Posterior vena cava (tissue), 2 donors: ENCODE measurements at places on chromosomes 4 and X. TPM values are rescaled to one million over a fixed set of nuclear protein-coding genes. Genes with fewer than 3 reads are reported as not detected.

Gene SLC16A2
- total RNA-seq, result 18.4 TPM

DNA sequence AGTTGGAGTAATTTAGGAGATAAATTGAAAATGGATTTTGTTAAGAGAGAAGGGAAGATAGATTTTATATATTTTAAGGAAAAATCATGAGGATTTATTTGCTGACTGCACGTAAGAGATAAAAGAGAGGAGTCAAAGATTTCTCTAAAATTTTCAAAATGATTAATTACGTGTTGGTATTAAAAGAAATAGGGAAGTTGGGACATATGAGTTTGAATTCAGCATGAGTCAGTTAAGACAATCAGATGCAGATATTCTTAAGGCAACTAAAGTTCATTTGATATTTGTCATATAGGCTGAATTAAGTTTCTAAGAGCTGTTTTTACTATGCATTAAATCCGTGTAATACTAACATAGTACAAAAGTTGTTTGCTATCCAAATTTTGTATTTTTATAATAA lies 46.9 kb downstream of the TET2 start:
- DNase-seq, result no peak

- no peak for DNase-seq
These were observed 71.1 kb downstream of the NSG1 start for GRCh38 chr4:4457803-4458553.

DNA sequence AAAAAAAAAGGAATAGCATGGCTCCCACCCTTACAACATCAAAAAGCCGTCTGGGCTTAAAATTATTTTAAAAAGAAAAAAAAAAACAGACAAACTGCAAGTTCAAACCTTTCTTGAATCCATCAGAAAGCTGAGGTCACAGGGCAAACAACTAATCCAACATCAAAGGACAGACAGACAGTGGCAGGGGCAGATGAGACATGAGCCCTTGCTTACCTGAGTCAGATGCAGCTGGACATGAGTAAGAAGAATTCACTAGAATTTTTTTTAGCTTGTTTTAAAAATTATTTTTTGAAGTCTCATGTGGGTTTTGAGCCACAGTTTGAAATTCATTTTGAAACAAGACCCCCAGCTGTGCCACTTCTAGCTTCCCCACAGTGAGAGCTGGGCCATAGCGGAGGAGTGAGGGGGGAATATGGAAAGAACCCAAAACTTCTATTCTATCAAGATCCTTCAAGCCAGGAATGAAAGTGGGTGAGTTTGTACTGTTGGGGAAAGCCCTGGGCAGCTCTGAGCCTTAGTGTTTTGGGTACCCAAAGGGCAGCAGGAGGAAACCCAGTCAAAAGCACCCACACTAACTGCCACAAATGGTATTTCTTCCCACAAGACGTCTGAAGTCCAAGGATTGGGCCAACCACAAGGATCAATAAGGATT lies 111.4 kb downstream of the ATXN3L start:
- DNase-seq, result no peak

GRCh38 chr4:35836596-35836995 lies 407.7 kb downstream of the ARAP2 start:
- DNase-seq, result no peak

GRCh38 chrX:57232658-57233360 lies 53.7 kb upstream of the FAAH2 start:
- no peak for DNase-seq

DNA sequence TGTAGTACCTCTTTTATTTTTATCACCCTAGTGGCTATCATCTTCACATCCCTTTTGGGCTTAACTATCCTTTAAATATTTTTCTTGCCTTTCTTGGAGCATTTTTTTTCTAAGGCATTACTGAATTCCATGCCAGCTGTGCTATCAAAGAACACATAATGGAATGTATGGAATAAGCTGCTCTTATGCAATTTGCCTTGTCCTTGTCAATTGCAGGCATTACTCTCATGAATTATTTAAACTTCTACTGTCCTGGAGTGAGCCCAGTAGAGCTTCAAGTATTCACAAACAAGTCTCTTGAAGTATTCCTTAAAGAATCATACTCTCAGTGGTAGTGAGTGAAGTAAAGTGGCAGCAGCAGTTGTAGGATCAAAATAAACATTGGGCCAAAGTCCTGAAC lies 144.6 kb upstream of the IGFBP7 start:
- DNase-seq, result no peak

- no peak for DNase-seq
These were observed 419.7 kb downstream of the MAPK10 start for GRCh38 chr4:85940151-85940550.

DNA sequence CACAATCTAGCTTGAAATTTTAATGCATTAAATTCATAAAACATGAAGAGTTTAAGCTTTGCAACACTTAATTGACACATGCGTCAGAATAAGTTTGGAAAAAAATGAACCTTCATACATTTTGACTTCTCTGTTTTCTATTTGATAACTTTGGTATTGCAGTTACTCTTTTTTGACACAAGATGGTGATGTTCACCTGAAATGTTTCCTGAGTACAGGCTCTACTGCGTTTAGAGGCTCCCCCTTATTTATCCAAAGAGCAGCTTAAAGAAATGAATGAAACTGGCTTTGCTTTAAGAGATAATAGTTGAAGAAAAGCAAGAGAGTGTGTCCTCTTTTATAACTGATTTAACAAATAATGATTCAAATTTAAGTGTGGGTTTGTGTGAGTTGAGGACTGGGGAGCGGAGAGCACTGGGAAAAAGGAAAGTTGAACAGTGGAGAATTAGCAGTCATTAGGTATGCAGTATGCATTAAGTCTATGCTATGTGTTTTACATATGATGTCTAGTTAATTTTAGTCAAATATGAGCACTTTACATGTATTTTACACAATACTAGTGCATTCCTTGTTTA lies 180.6 kb upstream of the NUDT6 start:
- DNase-seq, result no peak

DNA sequence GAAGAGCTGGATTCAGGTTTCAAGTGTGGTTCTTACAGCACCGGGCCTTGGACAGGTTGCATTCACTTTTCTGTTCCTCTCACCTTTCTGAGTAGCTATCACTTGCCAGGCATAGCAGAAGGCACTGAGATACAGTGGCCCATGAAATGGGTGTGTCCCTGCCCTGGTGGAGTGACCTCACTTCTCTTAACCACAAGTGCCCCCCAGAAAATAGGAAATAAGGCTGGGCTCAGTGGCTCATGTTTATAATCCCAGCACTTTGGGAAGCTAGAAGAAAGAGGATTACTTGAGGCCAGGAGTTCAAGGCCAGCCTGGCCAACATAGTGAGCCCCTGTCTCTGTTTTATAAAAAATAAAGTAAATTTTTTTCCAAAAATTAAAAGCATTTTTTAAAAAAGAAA lies 101.7 kb upstream of the KIT start:
- DNase-seq, result no peak

GRCh38 chrX:29841750-29842149 lies 373.6 kb upstream of the MAGEB2 start:
- no peak for DNase-seq

Gene TLR7
- 1.3 TPM for total RNA-seq

- DNase-seq, result no peak
These were observed 297.5 kb upstream of the KLF3 start for GRCh38 chr4:38366456-38366855.

Gene HPGD
- total RNA-seq, result 3.2 TPM
